Left kidney (tissue), 8 donors: ENCODE measurements at places on chromosomes 11 and 22.

DNA sequence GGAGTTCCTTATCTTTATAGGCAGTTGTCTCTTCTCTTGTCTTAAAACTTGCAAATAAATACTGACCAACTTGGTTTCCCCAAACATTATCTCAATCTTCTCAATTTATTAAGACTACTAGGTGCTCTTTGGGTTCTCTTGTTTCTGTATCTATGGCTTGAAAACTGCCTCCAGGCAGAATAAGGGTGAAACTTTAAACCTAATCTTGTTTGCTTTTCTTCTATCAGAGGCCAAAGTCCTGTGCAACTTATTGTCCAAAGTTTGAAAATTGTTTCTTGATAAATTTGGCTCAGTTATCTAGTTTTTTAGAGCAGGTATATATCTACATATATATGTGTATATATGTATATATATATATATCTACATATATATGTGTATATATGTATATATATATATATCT, 110.1 kb upstream of the ANO5 start:
- DNase-seq = no peak

DNA sequence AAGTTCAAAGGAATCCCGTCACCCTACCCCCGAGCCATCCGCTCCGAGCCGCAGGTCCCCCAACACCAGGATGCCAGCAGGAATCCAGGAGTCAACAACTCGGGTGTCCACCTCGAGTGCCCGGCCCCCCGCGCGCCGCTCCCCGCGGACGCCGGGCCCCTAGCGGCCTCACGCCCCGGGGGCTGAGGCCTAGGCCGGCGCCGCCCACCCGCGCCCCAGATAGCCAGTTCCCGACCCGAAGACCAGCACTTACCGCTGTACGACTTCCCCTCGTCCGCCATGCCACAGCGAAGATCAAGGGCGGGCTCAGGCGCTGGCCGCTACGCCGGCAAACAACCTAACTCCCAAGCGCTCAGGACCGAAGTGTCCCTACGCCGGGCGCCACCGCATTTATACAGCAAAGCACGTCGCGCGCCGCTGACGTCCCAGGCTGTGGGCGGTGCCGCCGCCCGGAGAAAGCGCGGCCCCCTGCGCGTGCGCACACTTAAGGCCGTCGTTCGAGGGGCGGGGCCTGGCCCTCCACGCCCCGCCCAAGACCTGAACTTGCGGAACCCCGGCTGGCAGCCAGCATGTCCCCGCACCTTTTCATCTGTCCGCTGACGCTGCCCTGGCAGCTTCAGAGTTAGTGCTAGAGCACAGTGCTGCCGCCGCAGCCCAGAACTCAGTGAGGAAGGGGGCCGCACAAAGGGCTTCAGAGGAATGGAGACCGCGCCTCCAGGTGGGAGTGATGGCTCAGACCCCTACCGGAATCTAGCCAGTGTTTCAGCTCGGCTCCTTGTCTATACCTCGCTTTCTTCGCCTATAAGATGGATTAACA, at the start of gene NXF1:
NXF1 (minus strand) TSS at position 365 of the 817 bp plus-strand sequence; CDS start at position 281, 84 bp downstream.
- DNase-seq = peak; percentile 94

GRCh38 chr22:17767233-17768065, 6.8 kb downstream of the BID start:
- no peak for DNase-seq

DNA sequence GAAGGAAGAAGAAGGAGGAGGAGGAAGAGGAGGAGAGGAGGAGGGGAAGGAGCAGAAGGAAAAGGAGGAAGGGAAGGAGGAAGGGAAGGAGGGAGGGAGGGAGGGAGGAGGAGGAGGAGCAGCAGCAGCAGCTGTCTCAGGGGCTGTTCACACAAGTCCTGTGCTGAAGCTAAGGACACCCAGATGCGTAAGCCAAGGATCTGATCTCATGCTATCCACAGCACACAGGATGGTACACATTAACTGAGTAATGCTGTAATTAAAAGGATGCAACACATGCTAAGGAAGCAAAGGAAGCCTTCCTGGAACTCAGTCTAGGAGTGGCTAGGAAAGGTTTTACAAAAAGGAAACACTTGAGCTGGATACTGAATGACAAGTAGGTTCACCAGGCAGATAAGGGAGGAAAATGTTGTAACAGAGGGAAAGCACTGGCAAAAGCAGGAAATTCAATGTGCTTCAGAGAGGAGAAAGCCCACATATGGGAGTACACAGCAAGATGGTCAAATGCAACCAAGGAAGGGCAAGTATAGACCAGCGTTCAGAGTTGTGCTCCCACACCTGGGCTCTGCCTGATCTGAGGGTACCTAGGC, 32.0 kb downstream of the TRIM66 start:
- no peak for DNase-seq

- DNase-seq = peak; percentile 21
Measured at GRCh38 chr11:89436071-89436470, 55.1 kb downstream of the NOX4 start.

- DNase-seq = no peak
Measured at GRCh38 chr11:84887055-84887629, 740.0 kb downstream of the DLG2 start.

GRCh38 chr11:11805228-11805627, 36.5 kb upstream of the USP47 start:
- DNase-seq = no peak
